ENCODE measurements at places on chromosomes 3 and 15.

GRCh38 chr3:150385296-150386242, 22.5 kb upstream of the TSC22D2 start:
- DNase-seq, result no peak

GRCh38 chr3:35954413-35954812, 315.1 kb downstream of the ARPP21 start:
- no peak for DNase-seq

GRCh38 chr3:85068911-85069310, 110.1 kb downstream of the CADM2 start:
- DNase-seq, result no peak

- peak; percentile 80 for DNase-seq
Observed at GRCh38 chr3:56683122-56683817, at the start of gene TASOR. TSS of gene TASOR (minus strand) at chr3:56683265. CDS start at chr3:56683006, 259 bp downstream.
